Stimulated activated CD8-positive, alpha-beta memory T cell treated with anti-CD3 and anti-CD28 coated beads, Interleukin-2, amount 100 ng/mL, for 48 hours (primary cell): ENCODE measurements at places on chromosomes 1 and 21.

- no peak for DNase-seq
These were observed 888 bp downstream of the HES5 start for GRCh38 chr1:2528966-2529783.

DNA sequence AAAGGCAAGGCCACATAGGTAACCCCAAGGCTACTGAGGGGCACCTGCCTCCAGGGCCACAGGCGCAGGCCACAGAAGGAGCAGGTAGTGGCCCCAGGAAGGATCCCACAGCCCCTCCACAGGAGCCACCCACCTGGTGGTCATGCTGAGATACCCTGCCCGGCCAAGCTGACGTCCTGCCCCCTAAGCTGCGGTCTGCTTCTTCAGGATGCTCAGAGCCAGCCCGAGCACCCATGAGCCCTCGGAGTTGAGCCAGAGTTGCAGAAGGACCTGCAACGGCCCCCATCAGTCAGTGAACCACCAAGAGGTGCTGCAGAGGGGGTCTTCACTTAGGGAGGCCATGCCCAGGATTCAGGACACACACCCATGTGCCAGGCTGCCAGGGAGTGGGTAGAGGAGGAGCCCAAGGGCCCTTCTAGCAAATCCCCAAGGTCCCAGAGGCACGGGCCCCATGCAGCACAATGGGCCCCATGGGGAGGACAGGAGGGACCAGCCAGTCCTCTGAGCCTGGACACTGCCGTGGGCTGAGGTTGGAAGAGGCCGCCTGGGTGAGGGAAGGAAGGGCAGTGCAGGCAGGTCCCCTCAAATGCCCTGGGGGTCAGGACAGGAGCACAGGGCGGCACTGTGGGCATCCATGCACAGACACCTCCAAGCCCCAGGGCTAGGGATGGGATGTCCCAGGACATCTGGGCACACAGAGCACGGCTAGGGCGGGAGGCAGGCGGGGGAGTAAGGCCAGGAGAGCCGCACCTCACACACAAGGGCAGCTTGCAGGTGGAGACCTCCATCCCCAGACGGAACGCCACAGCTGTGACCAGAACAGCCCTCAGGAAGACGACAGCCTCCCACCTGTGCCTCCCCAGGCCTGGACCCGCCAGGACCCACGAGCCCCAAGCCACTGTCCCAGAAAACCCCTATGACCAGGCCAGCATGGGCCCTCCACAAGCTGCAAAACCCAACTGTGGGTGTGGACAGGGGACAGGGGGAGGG lies 20.5 kb downstream of the WNT9A start:
- DNase-seq: no peak

GRCh38 chr1:7450838-7451237 lies 320.3 kb upstream of the VAMP3 start:
- no peak for DNase-seq

- DNase-seq: no peak
These were observed 50.1 kb downstream of the BRWD1 start for GRCh38 chr21:39263372-39263771.

- no peak for DNase-seq
These were observed 270.0 kb upstream of the ZRANB2 start for GRCh38 chr1:71350805-71351204.

DNA sequence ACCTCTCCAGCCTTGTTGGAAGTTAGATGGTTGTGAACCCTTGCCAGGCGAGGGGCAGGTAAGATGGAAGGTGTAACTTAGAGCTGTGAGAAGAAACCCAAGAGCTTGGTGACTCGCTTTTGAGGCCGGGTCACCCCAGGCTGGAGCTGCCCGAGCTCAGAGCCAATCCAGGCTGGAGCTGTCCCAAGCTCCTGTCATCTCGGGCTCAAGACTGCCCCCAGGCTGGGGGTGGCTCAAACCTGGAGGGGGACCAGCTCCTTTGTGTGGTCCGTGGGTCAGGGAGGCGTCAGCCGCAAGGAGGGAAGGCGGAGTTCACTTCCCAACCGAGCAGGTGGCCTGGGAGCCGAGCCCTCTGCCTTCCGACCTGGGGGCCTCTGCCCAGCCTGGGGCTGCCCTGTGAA lies 2.0 kb downstream of the HUNK start:
- DNase-seq: no peak

DNA sequence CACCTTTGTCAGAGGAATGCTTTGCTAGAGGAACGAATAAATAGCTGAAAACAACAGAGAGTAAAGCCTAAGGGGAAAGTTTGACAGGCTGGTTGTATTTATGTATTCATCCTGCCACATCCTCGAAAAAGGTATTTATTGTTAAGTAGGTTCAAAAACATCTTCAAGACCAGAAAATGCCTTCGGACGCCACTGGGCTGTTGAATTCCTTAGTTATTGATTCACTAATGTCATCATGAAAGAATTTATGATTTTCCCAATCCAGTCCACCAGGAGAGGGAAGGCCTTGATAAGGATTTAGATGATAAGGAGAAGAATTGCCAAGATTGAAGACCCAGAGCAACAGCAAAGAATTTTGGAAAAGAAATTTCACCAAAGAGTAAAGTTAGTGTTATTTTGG lies 35.2 kb upstream of the MAB21L3 start:
- no peak for DNase-seq

GRCh38 chr1:31696242-31696641 lies 7.6 kb downstream of the COL16A1 start:
- DNase-seq: no peak

DNA sequence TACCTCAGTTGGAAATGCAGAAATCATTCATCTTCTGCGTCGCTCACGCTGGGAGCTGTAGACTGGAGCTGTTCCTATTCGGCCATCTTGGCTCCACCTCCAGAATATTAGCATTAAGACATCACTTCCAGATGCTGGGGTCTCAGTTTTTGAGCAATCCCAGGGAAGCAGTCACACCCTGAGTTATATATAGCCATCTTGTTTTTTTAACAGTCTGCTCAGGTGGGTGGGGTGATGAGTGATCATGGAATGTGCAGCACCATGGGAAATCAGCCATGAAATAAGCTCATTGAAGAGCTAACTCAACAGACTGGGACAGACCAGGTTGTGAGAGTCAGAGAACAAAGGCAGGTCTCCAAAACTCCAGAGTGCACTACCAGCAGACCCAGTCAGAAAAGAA lies 27.0 kb upstream of the HMGB4 start:
- no peak for DNase-seq

- no peak for DNase-seq
These were observed 206.3 kb downstream of the NCAM2 start for GRCh38 chr21:21204366-21204996.

DNA sequence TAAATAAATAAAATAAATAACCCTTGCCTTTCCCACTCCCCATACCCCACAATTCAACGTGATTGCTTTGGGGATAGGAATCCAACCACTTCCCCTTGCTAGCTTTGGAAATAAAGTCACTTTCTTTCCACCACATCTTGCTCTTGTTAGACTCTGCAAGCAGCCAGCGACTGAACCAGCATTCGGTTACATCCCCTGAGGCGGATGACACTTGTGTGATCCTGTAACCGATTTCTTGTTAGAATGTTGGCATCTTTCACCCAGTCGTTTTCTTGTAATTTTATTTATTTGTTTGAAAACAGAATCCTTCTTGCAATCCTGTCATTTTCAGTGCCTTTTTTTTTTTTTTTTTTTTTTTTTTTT lies 1.6 kb upstream of the IFNGR2 start:
- no peak for DNase-seq

GRCh38 chr1:229059671-229060539 lies 211.0 kb upstream of the RAB4A start:
- DNase-seq: no peak

DNA sequence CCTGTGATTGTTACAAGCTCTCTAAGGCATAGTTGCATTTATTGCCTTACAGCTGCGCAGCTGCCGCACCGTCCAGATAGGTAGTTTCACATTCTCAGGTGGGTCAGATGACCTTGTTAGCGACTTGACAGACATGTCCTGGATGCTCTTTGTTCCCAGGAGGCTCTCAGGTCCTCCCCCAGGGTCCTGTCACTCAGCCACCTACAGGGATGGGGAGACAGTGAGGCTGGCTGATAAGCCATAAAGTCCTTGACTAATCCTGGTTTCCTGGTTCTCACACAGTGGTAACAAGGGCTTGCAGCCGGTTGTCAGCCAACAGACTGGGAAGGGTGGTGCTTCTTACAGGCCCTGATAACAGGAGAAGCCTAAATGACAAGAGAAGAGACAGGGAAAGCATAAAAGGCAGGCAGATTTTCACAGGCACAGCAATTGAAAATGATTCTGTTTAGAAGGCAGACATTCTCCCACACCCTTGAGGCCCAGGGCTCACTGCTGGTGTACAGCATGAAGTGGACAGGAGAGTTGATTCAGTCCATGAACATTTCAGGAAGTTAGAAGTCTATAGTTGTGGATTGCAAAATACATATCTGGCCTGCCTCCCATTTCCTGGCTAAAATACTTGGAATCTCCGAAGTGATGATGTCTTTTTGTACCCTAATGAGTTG lies 2.9 kb downstream of the ARF1 start:
- no peak for DNase-seq

- no peak for DNase-seq
These were observed 112.7 kb downstream of the CLIC6 start for GRCh38 chr21:34781526-34781925.

DNA sequence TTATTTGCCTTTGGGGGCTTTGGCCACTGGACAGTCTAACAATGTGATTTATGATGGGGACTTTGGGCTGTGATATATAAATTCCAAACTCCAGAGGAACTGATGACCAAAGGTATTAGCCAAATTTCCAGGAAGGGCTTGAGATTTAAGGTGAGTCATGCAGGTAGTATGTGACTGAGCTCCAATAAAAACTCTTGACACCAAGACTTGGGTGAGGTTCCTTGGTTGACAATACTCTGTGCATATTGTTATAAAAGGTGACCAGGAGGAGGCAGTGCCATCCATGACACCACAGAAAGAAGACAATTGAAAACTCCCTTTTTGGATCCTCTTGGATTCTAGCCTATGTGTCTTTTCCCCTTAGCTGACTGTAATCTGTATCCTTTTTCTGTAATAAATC lies 392.7 kb upstream of the LRRC7 start:
- no peak for DNase-seq

DNA sequence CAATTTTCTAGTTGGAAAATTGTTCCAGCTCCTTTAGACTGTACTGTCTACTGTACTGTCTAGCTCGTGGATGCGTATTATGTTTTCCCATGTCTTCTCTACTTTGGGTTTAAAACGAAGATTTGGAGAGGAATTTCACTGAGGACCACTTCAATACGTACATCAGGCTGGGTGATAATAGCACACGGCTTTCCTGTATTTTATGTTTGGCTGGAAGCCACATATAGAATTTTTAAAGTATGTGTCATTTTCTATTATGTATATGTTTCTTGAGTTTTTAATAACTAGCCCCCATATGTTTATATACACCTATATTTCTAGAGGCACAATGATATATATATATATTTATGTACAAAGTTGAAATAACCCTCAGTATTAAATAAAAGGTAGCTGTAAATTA lies 226.4 kb downstream of the GREM2 start:
- no peak for DNase-seq

- DNase-seq: no peak
These were observed 75.9 kb downstream of the HLX start for GRCh38 chr1:220955116-220955515.

DNA sequence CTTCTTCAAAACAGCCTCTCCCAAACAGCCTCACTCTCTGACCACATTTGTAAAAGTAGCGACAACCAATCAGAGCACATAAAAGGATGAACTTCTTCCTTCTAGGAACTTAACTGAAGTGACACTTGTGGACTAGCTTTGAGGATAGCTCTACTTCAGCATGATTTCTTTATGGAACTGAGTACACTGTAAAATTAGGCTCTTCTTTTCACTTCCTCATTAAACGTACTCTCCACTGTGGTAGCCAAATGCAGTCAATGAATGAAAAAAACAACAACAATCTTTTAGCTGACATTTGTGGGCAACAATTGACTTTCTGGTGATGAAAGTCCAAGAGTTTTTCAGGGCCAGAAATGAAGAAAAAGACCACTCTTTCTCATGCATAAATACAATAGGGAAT lies 9.6 kb downstream of the LRRC53 start:
- DNase-seq: no peak

DNA sequence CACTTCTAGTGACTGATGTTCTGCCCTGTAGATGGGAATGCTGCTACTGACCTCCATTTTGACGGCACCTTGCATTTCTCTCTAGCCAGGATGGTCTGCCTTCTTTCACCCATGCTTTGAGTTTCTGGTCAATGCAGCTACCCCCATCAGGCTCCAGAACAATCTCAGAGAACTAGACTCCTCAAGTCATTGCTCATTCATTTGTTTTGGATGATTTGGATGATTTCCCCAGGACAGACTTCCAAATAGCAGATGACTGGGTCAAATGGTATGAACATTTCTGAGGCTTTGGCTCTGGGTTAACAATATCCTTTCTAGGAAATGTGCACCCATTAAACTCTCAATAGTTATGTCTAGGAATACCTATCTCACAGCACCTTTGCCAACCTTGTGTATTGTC lies 63.9 kb downstream of the CSMD2 start:
- no peak for DNase-seq

- DNase-seq: no peak
These were observed 61.3 kb downstream of the ASB17 start for GRCh38 chr1:75870951-75871350.

- no peak for DNase-seq
These were observed 35.6 kb downstream of the NGF start for GRCh38 chr1:115302390-115302961.

DNA sequence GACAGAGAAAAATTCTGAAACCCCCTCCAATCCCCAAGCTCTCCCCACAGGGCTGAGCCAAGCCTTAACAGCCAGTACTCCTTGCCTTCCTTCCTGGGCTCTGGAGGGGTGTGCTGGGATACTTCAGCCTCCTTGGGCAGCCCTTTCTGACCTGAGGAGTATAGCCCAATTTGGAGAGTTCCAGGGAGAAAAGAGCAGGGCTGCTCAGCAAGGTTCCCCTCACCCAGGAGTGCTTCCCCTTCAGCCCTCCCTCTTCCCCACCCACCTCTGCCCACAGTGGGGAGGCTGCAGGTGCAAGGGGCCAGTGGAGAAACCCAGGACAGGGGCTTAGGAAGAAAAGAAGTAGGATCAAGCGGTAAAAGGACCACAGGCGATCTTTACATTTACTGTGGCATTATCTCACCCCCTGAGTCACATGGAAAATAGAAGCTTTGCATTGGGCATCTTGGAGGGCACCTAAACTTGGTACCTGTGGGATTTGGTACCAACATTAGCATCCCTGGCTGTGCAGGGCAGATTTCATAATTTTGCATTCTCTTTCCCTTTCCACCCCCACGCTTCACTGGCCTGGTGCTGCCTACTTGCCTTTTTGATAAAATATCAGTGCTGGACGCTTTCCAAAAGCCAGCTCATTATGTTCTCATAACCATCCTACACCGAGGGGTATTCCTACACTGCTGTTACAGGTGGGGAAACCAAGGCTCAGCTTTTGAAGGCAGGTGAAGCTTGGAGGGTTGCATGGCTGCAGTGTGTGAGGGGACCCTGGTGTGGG lies 2.8 kb upstream of the ADORA1 start:
- no peak for DNase-seq
